ENCODE measurements at places on chromosomes 5 and 9. TPM values are rescaled to one million over a fixed set of nuclear protein-coding genes. Genes with fewer than 3 reads are reported as not detected.

PCDHA9 gene
- total RNA-seq = 11.3 TPM

GDNF gene
- total RNA-seq = 0.23 TPM

DCAF10 gene
- total RNA-seq = 27.0 TPM

NUDT12 gene
- 33.0 TPM for total RNA-seq

TAF1L gene
- total RNA-seq = under 0.01 TPM

HMMR gene
- total RNA-seq = 4.4 TPM

POU4F3 gene
- total RNA-seq = not detected

PFN3 gene
- total RNA-seq = not detected

ZNF618 gene
- total RNA-seq = 10.1 TPM

AK8 gene
- 3.5 TPM for total RNA-seq

SH3GL2 gene
- 52.1 TPM for total RNA-seq

GAS1 gene
- total RNA-seq = 9.9 TPM

PLAC8L1 gene
- total RNA-seq = 0.69 TPM

LCN1 gene
- total RNA-seq = not detected

DNAI1 gene
- total RNA-seq = 4.4 TPM

PCDHB12 gene
- total RNA-seq = 15.5 TPM

PCDHGA5 gene
- 7.2 TPM for total RNA-seq

GPBP1 gene
- 133 TPM for total RNA-seq

RASEF gene
- 1.4 TPM for total RNA-seq

SPINK7 gene
- total RNA-seq = not detected

TRAF1 gene
- 2.8 TPM for total RNA-seq

SLC4A9 gene
- total RNA-seq = 0.23 TPM

DRD1 gene
- 27.0 TPM for total RNA-seq

ST6GALNAC4 gene
- total RNA-seq = 9.9 TPM

PCDH12 gene
- total RNA-seq = 3.2 TPM

CTNND2 gene
- 99.7 TPM for total RNA-seq

BTNL8 gene
- total RNA-seq = not detected

RFX3 gene
- total RNA-seq = 66.4 TPM

LIX1 gene
- 30.0 TPM for total RNA-seq

CAVIN4 gene
- total RNA-seq = 8.8 TPM

CDH9 gene
- 57.4 TPM for total RNA-seq

TMEM174 gene
- total RNA-seq = not detected

TNFSF15 gene
- 0.23 TPM for total RNA-seq

ESM1 gene
- total RNA-seq = 2.3 TPM

TEX48 gene
- total RNA-seq = not detected

Data from diencephalon (tissue), 1 donor.